ENCODE measurements at places on chromosomes 16 and 17.

- DNase-seq = no peak
Measured at GRCh38 chr17:50274897-50275221, 593 bp downstream of the TMEM92 start.

GRCh38 chr16:49342336-49343265 is 31.0 kb upstream of the C16orf78 start:
- DNase-seq = no peak

- no peak for DNase-seq
Measured at GRCh38 chr16:88318051-88318450, 64.7 kb upstream of the ZNF469 start.

DNA sequence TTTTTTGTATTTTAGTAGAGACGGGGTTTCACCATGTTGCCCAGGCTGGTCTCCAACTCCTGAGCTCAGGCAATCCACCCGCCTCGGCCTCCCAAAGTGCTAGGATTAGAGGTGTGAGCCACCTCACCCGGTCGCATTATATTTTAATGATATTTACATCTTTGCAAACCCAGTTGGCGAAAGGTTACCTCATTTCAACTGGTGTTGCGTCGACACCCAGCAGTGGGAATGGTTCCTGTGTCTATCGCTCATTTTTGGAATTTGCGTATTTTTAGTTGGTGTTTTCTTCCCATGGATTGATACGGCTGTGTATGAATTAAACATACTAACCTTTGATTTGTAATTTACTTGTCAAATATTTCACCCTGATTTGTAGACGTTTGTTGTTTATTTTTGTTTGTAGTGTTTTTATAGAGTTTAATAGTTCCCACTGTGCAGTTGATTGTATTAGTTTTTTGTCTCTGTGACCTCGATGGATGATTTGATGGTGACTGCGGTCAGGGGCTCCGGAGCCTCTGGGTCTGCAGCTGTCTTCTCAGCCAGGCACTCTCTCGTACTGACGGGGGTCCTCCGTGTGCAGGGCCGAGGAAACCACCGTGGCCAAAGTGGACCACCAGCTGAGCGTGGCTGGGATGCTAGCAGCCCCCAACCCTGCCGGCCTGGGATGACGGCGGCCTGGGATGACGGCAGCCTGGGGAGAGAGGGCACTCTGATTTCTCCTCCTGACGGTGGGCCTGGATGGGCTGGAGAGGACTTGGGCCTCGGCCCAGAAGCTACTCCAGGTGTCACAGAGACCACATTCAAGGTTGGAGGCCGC is 4.0 kb downstream of the CD7 start:
- DNase-seq = no peak

- DNase-seq = peak; percentile 100
Measured at GRCh38 chr17:59837308-59838051, 55.3 kb downstream of the TUBD1 start.

- DNase-seq = no peak
Measured at GRCh38 chr16:27321013-27321915, 7.5 kb downstream of the IL4R start.

DNA sequence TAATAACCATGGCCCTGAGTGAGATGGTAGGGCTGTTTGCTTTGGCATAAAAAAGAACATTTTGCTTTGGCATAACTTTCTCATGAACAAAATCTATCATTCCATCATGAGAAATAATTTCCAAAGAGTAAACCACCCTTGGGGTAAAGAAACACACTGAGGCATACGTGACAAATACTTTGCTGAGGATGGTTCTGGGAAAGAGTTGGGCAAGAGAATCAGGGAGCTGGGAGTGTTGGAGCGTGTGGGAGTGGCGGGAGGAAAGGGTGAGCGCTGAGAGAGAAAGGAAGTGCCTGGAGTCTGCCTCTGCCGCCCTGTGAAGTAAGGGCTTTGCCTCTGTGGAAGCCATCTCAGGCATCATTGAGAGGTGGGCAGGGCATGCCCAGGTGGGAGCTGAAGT is 60.2 kb upstream of the ARHGAP44 start:
- no peak for DNase-seq

Measured in AG04449 (cell line).